ENCODE measurements at places on chromosomes 16 and 17.

GRCh38 chr17:27239046-27239445 is 54.9 kb upstream of the WSB1 start:
- H3K36me3 ChIP-seq: no peaks in the 10 kb centered on the region
- H3K27ac ChIP-seq: no peak overlapping the region

DNA sequence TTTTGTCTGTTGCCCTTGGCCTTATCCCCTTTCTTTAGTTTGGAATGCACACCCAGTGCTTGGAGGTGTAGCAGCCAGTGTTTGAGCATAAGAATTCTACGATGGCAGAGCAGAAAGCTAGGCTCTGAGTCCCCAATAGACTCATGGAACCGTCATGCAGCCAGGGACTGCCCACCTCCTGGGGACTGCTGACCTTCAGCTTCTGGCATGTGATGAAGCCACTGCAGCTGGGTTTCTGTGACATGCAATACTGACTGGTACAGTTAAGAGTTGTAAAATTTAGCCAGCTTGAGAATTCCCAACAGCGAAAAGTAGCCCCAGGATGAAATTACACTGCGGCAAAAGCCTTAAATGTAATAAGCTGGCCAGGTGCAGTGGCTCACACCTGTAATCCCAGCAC is 9.0 kb upstream of the MAP3K14 start:
- peaks cover 4% of the 10 kb centered on the region for H3K4me1 ChIP-seq
- no peak overlapping the region for H3K4me3 ChIP-seq
- no peak overlapping the region for H3K27ac ChIP-seq
- DNase-seq: no peak

DNA sequence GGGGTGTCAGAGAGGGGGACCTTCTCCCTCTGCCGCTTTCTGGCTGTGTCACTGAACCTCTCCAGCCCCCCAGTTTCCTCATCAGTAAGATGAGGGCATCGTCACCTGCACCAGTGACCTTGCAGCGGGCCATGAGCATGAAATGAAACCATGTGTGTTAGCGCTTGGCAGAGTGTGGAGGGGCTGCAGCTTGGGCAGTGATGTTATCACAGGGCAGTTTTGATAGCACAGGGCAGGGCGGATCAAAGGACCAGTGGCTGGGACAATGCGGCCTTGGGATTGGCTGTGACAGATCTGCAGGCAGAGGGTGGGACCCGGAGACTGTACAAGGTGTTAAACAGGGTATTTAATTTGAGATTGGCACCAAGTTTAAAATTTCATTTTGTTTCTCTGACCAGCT is 38.9 kb upstream of the NAT9 start:
- no peak overlapping the region for H3K27ac ChIP-seq
- no peaks in the 10 kb centered on the region for H3K27me3 ChIP-seq
- no peak for DNase-seq
- H3K4me3 ChIP-seq: no peak overlapping the region
- no peaks in the 10 kb centered on the region for H3K4me1 ChIP-seq

- no peak for DNase-seq
- no peak overlapping the region for H3K27ac ChIP-seq
- H3K4me1 ChIP-seq: peaks cover 17% of the 10 kb centered on the region
Measured at GRCh38 chr17:57443781-57444180, 187.5 kb downstream of the MSI2 start.

DNA sequence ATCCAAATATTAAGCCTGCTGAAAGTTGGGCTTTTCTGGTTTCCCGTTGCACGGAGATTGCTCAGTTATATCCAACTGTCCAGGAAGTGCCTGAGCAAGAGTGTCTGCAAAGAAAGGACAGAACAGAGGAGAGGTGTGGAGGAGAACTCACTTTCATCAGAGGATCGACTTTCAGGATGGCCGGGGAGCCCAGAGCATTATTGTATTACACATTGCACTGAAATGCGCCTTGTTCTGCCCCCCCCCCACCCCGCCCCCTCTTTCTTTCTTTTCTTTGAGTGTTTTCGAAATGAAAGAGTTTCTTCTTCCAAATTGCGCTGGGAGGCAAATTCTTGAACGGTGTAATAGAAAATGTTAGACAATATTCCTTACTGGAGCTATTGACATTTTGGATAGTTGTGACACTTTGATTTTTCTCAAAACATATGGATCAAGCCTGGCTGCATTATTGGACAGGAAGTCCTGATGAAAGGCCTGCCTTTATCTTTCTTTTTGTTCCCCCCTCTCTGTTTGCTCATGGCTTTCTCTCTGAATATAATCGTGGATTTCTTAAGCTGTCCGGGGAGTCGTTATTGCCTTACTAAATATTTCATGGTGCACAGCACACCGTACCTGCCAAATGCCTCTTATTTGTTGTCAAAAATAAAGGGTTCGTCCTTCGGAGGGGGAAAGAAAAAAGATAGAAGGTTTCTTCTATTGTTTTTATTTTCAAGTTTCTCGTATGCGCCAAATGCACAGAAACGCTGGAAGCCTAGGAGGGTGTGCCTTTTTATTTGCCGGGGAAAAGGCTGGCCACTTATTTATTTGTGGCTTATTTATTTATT is 110.8 kb downstream of the IRX3 start:
- H3K4me3 ChIP-seq: no peak overlapping the region
- DNase-seq: no peak
- H3K4me1 ChIP-seq: peaks cover 53% of the 10 kb centered on the region
- peak overlapping the region; percentile 46 for H3K27ac ChIP-seq
- no peaks in the 10 kb centered on the region for H3K27me3 ChIP-seq
- H3K36me3 ChIP-seq: no peaks in the 10 kb centered on the region
